ENCODE measurements at places on chromosomes 13 and 19.
A peak's percentile ranks its signal among the peaks of the same experiment; 100 is the strongest.

DNA sequence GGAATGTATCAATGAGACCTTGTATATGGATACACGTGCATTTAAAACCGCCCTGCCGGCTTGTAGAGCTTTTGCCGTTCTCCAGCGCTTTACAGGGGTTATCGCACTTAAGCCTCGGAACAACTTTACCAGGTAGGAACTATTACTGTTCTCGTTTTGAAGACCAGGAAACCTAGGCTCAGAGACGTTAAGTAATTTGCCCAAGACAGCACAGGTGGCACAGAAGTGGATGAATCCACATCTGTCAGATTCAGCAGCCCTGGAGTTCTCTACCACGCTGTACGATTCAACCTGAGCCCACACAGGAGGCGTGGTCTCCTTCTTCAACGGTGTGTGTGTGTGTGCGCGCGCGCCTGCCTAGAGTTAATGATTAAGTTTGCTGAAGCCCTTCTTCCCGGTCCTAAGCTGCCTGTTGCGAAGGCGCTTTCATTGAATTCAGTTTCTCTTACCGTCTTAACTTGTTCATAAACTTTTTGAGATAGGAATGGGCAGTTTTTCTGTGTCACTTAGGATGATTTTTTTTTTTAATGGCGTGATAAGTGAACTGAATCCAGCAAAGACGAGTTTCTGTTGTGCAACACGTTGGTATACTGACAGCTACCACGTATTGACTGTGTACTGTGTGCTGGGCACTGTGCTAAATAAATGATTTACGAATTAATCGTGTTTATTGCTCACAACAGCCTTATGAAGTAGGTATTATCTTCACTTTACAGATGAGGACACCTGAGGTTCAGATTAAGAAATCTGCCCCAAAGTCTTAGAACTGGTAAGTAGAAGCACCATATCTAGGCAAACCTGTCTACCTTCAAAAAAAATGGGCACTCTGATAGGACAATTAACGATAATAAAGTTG, 67.4 kb downstream of the KCNRG start:
- DNase-seq: no peak

DNA sequence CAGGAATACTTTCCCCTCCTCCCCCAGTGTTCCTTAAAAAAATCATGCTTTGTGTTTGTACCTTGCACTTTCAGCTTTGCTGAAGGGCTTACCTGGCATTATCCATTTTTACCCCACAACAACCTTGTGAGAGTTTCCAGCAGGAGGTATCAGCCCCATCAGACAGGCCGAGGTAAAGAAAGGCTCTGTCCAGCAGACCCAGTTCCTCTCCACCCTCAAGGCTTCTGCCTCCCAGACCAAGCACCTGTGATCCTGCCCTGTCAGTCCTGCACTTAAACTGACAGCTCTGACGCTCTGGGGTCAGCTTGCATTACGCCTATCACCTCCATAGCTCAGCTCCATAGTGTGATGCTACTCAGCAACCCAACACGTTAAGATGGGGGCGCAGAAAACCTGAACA, 803.1 kb downstream of the UQCRFS1 start:
- DNase-seq: no peak

- no peak for DNase-seq
Observed at GRCh38 chr13:107977071-107977574, 238.2 kb downstream of the LIG4 start.

- DNase-seq: no peak
Observed at GRCh38 chr13:24287748-24288287, 21.6 kb upstream of the C1QTNF9 start.

DNA sequence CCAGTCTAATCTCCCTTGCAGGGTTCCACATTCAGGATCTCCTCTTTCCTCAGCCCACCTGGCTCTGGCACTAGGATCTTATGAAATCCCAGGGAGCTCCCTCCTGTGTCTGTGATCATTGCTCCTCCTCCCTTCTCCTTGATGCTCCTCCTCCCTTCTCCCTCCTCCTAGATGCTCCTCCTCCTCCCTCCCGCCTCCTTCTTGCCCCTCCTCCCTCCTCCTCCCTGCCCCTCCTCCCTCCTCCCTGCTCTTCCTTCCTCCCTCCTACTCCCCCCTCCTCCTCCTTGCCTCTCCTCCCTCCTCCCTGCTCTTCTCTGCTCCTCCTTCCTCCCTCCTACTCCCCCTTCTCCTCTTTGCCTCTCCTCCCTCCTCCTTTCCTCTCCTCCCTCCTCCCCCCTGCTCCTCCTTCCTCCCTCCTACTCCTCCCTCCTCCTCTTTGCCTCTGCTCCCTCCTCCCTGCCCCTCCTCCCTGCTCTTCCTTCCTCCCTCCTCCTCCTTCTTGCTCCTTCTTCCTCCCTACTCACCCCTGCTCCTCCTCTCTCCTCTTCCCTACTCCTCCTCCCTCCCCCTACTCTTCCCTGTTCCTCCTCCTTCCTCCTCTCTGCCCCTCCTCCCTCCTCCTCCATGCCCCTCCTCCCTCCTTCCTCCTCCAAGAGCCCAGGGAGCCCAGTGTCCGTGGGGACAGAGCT, 14.9 kb upstream of the ZBTB7A start:
- DNase-seq: no peak

GRCh38 chr13:35817642-35818607, 313.3 kb downstream of the DCLK1 start:
- no peak for DNase-seq

DNA sequence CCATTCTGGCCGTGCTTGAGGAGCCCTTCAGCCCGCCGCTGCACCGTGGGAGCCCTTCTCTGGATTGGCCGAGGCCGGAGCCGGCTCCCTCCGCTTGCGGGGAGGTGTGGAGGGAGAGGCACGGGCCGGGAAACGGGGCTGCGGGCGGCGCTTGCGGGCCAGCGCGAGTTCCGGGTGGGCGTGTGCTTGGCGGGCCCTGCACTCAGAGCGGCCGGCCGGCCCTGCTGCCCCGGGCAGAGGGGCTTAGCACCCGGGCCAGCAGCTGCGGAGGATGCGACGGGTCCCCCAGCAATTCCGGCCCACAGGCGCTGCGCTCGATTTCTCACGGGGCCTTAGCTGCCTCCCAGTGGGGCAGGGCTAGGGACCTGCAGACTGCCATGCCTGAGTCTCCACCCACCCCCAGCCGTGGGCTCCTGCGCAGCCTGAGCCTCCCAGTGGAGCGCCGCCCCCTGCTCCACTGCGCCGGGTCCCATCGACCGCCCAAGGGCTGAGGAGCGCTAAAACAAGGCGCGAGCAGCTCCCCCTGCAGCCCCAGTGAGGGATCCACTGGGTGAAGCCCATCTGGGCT, 76.5 kb downstream of the PCDH20 start:
- DNase-seq: peak; percentile 78

DNA sequence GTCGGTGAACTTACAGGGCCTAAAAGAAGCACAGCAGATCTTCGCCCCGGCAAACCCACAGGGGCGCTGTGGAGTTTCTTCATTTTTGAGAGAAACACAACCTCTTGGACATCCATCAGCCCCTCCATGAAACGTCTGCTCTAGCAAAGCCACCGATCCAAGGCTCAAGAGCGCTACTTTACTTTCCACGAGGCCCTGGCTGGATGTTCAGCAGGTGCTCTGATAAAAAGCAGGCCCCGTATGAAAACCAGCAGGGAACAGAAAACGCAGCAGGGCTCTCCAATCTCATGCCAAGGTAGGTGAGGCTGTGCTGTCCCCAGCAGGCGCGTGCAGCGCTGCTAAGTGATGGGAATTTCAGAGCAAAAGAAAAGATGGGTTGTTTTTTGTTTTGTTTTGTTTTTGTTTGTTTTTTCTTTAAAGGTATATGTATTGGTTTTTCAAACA, 86.7 kb downstream of the IRS2 start:
- DNase-seq: no peak

- DNase-seq: no peak
Observed at GRCh38 chr19:54133312-54133956, 4.1 kb upstream of the CNOT3 start.

- no peak for DNase-seq
Observed at GRCh38 chr19:16403151-16403977, 68.4 kb downstream of the EPS15L1 start.

- DNase-seq: no peak
Observed at GRCh38 chr19:29495091-29495490, 30.7 kb upstream of the VSTM2B start.

GRCh38 chr13:72570019-72570418, 157.4 kb downstream of the MZT1 start:
- no peak for DNase-seq

- DNase-seq: no peak
Observed at GRCh38 chr19:17610384-17610783, 54.9 kb downstream of the COLGALT1 start.

DNA sequence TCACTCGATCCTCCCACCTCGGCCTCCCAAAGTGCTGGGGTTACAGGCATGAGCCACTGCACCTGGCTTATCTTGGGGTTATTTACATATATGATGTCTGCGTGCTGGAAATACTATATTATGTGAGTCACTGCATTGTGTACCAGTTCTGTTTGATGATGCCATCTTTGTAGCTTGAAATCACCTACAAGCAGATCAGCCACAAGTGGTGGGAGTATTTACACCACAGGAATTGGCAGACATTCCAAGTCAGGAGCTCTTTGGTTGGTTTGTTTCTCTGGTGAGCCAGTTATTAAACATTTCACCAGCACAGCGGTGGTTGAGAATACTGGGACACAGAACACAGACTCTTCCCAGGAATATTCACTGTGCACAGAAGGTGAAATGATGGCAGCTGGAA, 4.5 kb upstream of the TIMM44 start:
- DNase-seq: no peak

DNA sequence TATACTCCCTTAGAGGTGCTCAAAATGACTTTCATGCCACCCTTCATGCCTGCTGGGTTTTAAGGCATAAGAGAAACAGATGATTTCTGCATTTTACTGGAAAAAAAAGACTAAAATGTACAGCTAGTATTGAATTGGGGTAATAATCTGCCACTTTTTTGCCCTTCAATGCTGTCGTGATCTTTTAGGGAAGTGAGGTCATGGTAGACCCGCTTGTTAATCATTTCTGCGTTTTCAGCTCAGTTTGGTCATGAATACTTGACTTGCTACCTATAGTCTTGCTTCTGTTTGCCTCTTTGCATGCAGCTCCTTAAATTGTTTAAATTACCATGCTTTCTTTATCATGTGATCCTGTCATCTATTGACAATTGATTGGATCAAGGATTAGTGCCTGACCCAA, 90.4 kb downstream of the PCCA start:
- DNase-seq: no peak

GRCh38 chr13:98482476-98483444, 94.1 kb downstream of the STK24 start:
- no peak for DNase-seq

DNA sequence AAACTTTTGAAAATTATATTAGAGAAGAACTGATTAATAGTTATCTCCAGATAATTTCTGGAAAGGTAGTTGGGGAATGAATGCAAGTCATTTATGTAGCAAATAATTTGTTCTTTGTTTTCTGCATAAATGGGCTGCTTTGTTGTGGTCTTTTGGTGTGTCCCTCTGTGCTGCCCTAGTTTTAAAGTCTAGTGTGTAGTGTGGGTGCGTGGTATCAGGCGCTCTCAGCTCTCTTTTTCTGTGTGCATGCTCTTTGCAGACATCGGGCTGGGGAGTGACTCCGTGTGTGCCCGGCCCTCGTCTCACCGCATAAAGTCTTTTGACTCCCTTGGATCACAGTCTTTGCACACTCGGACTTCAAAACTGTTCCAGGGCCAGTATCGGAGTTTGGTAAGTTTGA, 94.5 kb downstream of the ARHGEF7 start:
- no peak for DNase-seq

GRCh38 chr13:58376775-58377174, 745.2 kb downstream of the PCDH17 start:
- DNase-seq: no peak

GRCh38 chr13:35860661-35861060, 270.5 kb downstream of the DCLK1 start:
- no peak for DNase-seq

DNA sequence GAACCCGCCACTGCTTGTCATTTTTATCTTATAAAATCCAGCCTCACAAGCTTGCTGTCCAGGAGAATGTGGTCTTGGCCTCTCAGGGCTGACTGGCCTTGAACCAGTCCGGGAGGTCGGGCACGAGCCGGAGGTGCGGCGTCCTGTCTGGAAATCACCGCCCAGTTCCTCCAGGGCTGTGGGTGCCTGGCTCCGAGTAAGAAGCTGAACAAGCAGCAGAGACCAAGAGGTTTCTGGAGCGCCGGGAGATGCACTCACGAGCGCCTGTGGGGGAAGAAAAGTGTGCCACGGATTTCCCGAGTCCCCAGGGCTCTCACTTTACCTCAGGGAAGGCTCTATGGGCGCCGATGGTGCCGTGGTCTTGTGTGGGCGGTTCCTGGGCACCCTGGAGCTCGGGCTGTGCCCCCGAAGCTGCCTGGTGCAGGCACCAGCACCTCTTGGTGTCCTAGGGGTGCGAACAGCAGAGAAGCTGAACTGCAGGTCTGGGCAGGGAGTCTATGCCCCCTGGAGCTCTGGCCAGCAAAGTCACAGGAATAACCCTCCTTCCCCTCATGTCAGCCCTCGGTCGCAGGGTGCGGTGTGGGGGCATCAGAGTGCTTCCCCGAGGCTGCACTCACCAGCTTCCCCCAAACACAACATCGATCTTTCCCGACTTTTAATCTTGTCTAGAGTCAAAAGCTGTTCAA, 50.0 kb downstream of the GAS6 start:
- no peak for DNase-seq

- no peak for DNase-seq
Observed at GRCh38 chr13:94829185-94829836, 117.0 kb upstream of the SOX21 start.

GRCh38 chr19:3360421-3361383, 5.7 kb upstream of the NFIC start:
- DNase-seq: no peak

DNA sequence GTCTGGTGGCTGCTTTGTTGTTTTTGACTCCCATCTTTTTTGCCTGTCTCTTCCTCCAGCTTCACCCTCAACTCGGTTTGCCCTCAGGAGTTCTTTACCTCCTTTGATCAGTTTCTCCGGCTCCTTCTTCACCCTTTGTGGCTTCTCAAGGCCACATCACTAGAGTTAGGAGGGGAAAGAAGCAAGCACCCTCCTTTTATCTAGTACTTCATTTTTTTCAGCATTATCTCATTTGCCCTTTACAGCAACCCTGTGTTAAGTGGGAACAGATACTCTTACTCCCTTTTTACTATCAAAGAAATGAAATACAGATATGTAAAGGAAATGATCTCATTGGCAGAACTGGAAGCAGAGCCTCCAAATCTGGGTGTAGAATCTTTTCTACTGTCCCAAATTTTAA, 26.9 kb downstream of the RAP2A start:
- DNase-seq: no peak

- DNase-seq: no peak
Observed at GRCh38 chr13:93963266-93964145, 516.0 kb downstream of the DCT start.

DNA sequence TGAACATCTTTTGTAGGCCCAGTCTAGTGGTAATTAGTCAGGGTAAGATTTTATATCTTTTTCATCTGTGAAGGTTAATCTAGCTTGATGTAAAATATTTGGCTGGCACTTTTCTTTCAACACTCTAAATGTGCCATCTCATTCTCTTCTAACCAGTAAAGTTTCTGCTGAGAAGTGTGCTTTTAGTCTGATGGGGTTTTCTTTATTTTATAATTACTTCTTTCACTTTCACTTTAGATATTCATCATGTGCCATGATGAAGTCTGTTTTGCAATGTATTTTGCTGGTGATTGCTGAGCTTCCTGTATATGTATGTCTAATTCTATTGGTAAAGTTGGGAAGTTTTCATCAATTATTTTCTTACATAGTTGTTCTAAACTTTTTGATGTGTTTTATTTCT, 31.9 kb downstream of the ZNF726 start:
- DNase-seq: no peak
